NCI-H1930 (cell line): ENCODE measurements at places on chromosomes 3 and 15.
A peak's percentile ranks its signal among the peaks of the same experiment; 100 is the strongest.

DNA sequence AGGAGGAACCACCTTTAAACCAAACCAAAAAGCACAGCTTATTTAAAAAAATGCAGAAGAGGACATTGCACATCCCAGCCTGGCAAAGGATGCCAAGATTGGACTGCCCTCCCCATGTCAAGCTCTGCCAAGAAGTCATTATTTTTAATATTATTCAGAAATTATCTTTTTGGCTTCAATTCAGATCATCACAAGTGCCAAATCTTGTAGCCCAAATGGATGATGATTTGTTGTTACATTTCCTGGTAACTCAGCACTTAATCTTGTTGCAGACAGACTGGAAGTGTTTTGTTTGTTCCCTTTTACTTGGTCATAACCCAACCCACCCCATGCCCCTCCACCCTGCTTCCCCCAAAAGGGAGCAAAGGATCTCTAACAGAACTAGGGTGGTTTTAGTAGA, 28.1 kb upstream of the LXN start:
- no peak for DNase-seq

GRCh38 chr3:100719136-100719535, 9.8 kb downstream of the TFG start:
- no peak for DNase-seq

DNA sequence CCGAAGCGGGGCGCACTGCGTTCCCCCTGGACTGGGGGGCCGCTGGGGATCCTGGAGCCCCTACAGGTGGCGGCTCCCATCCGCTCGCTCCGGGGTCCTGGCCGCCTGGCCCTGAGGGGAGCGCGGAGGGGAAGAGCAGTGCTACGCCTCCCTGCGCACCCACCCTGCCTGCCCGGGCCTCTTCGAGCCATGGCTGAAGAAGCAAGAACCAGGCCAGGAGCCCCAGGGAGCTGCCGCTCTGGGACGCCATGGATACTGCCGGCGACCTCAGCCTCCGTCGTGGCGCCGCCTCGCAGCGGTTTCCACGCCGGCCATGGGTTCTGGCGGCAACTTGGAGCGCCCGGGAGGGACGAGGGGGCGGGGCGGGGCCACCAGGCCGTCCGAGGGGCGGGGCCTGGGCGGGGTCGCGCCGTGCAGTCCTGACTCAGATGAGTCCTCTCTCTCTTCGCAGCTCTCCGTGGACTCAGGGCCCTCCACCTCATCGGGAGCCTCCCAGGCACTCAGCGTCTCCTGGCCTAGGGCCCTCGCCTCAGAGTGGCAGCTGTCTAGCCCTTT, 50.9 kb downstream of the MYL3 start:
- DNase-seq, result peak; percentile 38

GRCh38 chr15:69914040-69914439, 183.7 kb downstream of the TLE3 start:
- no peak for DNase-seq

- DNase-seq, result no peak
Observed at GRCh38 chr3:64170270-64170669, 55.0 kb downstream of the PRICKLE2 start.

DNA sequence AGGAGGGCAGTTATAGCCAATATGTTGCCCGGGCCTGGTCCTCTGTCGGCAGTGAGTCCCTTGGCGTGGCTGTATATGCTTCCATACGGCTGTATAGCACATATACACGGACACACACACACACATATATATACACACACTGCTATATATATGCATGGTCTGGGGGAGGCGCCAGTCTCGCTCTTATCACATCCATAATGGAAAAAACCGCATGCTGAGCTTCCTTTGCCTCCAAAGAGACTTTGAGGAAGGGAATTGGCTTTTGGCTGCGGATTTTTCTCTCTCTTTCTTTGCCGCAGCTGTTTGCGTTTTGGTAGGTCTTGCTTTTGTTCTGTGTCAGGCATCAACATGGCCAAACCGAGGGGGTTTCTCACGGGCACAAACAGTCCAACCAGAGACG, 11.3 kb upstream of the TMEM115 start:
- no peak for DNase-seq
